Lung microvascular endothelial cell (primary cell): ENCODE measurements at places on chromosomes 2 and 18. TPM values are rescaled to one million over a fixed set of nuclear protein-coding genes. Genes with fewer than 3 reads are reported as not detected.
A peak's percentile ranks its signal among the peaks of the same experiment; 100 is the strongest.

DNA sequence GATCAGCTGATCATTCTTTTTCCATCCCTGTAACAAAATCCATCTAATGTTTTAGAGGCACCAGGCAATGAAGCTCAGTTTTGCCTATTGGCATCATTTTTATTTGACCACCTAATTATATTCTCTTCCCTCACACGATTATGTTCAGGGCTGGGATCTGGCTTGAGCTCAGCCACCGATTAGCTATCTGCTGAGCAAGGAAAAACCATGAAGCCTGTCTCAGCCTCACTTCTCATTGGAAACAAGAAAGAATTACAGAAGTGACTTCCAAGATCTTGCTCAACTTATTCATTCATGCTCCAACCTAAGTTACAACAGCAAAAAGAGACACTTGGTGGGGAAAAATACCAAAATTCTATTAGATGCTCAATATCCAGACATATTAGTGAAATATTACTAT lies 139.0 kb upstream of the SH3BP4 start:
- DNase-seq = no peak

DNA sequence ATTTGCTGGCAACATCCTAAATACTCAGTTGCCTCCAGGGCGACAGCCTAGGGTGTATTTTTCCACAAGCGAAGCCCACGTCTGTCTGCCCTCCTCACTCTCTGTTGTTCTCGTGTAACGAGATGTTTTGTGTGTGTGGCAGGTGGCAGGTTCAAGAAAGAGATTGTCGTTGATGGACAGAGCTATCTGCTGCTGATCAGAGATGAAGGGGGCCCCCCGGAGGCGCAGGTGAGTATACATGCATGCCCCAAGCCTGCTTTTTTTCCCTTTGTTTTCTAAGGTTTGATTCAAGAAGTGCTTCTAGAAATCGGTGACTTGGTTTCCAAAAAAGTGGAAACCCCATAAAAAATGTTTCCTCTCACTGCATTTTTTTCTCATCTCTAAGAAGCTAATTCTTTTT lies 247.0 kb downstream of the AGAP1 start:
- DNase-seq = peak; percentile 11

DNA sequence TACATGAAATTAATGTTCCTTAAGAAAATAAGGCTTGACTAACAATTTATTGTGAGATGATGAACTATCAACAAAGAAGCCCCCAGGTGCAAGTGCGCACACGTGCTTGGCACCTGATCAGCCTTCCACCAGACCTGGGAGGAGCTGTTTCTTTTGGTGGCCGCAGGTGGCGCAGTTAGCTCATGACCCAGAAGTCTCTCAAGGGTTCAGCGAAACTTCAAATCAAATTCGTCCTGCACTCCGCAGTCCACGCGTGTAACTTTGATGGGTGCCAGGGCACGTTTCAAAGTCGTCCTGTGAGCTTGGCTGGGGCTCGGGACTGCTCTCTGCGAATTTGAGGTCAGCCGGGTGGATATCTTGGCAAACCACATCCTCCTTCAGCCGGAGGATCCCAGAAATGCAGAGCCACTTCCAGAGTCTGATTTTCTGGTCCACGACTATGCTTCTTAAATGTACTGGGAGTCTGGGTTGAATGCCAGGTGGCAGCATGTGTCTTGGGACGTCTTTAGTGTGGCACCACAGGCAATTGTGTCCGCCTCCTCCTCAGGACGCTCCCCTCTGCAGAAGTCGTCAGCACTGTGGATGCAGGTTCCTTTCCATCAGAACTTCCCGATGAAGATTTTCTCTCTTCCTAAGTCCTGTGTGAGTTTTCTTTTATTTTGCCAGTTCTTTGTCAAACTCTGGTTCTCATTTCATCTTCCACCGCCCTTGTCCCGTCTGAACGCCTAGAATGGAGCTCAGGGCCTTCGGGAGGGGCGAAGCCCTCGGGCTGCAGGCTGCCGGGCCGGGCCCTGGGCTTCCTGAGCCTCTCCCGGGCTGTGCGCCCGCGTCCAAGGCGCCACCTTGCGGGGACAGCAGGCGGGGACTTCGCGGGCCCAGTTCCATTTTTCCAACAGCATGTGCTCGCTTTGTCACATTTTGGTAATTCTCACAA lies 61.3 kb upstream of the RAPGEF4 start:
- peak; percentile 66 for DNase-seq

LYG2 gene
- not detected in 2 replicates for total RNA-seq

OR6B2 gene
- total RNA-seq = not detected in 2 replicates

POTEJ gene
- 0.22 and 0.60 TPM in 2 replicates for total RNA-seq

DNA sequence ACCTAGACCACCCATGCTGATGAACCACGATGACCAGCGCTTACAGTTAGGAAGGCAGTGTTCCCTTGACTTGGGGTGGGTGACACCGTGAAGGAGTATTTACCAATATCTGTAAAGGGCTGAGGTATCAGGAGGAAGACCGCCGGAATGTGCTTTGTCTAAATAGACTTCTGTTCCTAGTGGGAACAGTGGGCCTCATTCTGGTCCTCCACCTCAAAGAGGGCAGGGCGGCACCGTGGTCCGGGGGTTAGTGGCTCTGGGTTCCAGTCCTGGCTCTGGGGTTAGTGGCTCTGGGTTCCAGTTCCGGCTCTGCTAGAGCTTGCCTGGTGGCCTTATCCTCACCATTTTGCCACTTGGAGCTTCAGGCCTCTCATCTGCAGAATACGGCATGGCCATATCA lies 91.6 kb upstream of the SMAD2 start:
- DNase-seq = no peak

DNA sequence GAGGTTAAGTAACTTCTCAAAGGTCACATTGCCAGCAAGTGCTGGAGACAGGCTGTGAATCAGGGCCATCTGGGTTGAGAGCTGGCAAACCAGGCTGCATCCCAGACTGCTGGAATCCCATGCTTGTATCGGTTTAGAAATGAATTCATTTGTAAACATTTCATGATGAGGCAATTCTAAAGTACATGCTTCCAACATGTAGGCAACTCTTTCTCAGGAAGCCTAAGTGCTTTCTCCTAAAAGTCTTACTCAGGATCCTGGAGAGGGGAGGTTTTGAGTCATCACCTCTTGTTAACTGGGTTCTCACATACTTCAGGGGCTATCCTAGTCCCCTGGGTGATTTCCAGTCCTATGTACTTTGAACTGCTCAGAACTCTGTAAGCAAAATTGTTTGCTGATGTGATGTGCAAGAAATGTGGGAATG lies 416.5 kb downstream of the MEIS1 start:
- DNase-seq = no peak

CD8A gene
- not detected in 2 replicates for total RNA-seq

DNA sequence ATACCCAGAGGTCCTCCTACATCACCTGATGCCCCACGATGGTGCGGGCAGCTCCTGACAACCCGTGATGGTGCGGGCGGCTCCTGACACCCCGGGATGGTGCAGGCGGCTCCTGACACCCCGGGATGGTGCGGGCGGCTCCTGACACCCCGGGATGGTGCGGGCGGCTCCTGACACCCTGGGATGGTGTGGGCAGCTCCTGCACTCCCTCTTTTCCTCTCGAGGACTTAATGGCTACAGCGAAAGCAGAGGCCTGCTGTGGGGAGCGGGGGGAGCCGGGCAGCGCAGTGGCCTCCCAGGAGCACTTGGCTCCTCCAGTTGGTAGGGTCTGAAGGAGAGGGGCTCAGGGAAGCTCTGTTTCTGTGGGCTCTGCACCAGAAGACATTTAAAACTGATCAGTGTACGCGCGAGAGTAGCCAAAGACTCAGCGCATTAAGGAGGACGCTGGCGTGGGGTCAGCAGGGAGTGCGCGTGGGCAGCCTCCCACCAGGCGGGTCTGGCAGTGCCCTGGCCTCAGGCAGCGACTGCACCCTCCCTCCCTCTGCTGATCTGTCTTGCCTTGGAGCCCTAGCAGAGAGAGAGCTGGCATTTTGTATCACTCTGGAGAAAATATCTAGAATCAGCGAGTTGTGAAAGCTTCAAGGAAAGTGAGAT lies 464.5 kb upstream of the MYT1L start:
- DNase-seq = no peak

GRCh38 chr2:60331115-60331809 lies 222.2 kb downstream of the BCL11A start:
- no peak for DNase-seq

- DNase-seq = no peak
Observed at GRCh38 chr2:64325852-64326577, 127.9 kb upstream of the LGALSL start.

GRCh38 chr2:143152637-143153036 lies 23.4 kb downstream of the ARHGAP15 start:
- DNase-seq = no peak

GRCh38 chr2:25567406-25567805 lies 106.0 kb downstream of the DTNB start:
- peak; percentile 50 for DNase-seq

- DNase-seq = no peak
Observed at GRCh38 chr2:159873258-159873657, 75.2 kb upstream of the CD302 start.

DNA sequence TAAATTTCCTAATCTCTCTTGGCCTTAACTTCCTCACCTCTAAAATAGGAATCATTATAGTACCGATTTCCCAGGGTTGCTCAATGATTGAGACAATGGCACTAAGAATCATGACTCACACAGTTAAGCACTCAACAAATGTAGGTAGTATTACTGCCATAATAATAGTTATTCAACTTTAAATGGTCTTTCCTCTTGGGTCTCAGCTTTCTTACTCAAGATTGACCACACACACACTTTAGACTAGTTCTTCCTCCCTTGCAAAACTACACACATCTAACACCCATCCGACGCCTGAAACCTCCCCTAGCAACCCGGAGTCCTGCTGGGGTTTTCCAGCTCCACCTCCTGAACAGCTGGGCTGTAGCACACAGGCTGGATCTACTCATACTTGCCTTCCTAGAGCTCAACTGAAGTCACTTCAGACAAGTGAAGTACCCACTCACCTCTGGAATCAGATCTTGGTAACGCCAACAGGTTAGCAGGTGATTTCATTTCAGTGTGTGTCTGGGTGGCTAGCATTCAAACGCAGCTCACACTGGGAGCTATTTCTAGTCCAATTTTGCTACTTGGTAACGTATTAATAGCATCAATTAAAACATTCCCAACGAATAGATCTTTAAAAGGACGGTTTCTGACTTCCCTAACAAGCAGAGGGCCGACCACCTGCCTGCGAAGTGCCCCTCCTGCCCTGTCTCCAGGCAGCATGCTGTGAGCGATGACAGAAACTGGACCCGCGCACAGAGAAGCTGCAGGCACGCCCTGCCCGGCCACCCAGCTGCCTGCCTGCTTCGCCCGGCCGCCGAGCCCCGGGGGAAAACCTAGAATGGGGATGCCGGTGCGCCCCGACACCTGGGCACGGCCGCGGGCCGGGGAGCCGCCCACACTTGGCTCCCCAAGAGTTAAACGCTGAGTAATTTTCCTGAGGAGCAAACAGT lies 1.1 kb downstream of the UXS1 start:
- peak; percentile 41 for DNase-seq

LRRC30 gene
- not detected in 2 replicates for total RNA-seq

- DNase-seq = no peak
Observed at GRCh38 chr2:88815697-88816096, 124.2 kb downstream of the RPIA start.

- no peak for DNase-seq
Observed at GRCh38 chr18:66150650-66151049, 399.8 kb downstream of the CDH7 start.

DNA sequence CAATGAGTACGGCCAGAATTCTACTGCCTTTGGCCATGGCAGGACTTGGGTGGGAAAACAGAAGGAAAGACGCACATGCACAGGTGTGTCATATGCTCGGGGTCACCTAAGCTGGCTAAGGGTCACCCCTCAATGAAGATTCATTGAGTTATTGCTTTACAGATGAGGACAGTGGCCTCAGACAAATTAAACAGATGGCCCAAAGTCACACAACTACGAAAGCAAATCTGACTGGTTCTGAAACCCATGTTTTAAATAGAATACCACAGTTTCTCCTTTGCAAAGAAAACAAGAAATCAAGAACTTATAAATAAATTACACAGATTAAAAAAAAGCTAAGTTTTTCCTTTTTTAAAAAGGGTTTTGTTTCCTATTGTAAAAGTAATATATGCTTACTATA lies 70.5 kb downstream of the ID2 start:
- no peak for DNase-seq

DSG4 gene
- total RNA-seq = not detected in 2 replicates

UGT1A8 gene
- not detected in 2 replicates for total RNA-seq

DNA sequence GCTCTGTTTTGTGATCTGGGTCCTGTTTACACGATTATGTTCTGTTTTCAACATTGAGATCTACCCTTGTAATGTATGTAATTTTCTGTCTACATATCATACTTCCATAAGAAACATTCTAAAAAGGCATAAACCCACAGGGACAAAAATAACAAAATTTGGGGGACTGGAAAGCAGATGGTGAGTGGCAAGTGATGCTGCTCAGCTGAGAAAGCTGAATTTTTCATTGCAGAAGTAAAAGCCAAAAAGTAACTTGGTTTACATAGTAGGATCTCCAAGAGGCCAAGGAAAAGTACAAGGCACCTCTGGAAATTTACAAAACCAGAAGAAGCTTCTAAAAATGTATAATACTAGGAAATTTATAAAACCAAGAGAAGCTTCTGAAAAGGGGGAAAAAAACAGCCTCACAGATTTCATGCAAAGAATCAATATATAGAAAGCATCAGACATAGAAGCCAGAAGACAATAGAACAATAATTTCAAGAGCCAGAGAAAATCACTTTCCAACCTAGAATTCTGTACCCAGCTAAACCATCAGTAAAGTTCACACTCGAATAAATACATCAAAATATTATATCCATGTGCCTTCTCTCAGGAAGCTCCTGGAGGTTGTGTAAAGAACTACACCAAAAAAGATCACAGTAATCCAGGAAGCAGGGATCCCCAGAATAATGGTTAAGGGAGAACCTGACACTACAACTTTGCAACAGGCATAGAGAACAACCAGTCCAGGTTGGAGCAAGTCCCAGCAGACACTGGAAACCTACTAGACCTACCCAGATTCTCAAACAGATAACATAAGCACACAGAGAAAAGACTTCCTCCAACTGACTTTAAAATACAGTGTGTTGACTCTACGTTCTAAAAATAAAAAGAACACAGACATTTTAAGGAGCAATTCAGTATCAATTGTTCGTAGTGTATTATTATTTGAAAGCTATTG lies 401.7 kb upstream of the HS6ST1 start:
- DNase-seq = no peak

DNA sequence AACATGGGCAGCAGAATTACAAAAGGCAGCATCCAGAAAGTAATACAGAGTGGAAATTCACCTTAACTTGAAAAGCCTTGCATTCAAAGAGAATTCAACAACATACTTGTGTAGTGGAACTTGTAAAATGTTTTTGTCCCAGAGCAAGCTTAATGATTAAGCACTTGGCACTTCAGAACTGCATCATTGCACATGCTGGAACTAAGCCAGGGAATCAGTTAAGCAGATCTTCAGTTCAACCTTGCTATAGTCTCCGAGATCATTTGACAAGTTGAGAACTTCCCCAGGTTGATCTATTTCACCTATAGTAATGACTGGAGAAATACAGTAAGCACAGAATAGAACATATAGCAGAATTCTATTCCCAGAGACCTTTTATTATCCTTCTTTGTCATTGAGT lies 1337.2 kb upstream of the NXPH2 start:
- no peak for DNase-seq

- no peak for DNase-seq
Observed at GRCh38 chr2:70388813-70389212, 86.9 kb upstream of the FAM136A start.

TMEM178A gene
- 0.22 TPM in 1 of 2 replicates, not detected in the other for total RNA-seq

SH2D6 gene
- total RNA-seq = not detected in 2 replicates

GRCh38 chr2:59961746-59962145 lies 591.7 kb downstream of the BCL11A start:
- DNase-seq = no peak
